ENCODE measurements at places on chromosomes 1 and 21.

GRCh38 chr1:145963265-145964019 is 933 bp downstream of the ANKRD34A start:
- no peak for DNase-seq

- DNase-seq: no peak
Measured at GRCh38 chr1:92037400-92037799, 7.6 kb downstream of the EPHX4 start.

DNA sequence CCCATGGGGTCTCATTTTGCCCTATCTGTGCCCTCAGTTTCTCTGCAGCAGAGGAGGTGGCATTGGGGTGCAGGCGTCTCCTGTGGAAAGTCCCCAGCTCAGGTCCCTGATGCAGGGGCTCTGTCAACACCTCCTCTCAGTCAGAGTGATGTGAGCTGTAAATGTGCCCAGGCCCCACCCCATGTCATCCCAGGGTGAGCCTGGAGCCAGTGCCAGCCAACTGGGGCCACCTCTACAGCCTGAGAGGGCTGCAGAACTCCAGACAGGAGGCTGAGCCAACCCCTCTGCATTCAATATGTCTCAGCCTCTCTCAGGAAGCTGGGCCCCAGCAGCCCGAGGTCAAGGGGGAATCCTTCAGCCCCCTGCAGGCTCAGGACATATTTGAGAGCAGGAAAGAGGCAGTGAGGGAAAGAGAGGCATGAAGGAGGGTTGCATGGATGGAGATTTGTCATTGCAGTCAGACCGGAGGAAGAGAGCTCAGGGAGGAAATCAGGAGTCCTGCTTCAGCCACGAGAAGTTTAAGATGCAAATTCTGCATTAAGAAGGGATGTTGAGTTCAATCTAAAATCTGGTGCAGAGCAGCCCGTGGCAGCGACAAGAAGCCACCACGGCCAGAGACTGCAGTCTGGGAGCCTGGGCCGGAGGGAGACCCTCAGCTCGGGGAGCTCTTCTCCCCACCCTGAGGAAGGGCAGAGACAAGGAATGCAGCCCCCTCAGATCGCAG is 288.2 kb upstream of the VAMP3 start:
- DNase-seq: no peak

- DNase-seq: no peak
Measured at GRCh38 chr1:216437603-216438002, 14.4 kb upstream of the USH2A start.

DNA sequence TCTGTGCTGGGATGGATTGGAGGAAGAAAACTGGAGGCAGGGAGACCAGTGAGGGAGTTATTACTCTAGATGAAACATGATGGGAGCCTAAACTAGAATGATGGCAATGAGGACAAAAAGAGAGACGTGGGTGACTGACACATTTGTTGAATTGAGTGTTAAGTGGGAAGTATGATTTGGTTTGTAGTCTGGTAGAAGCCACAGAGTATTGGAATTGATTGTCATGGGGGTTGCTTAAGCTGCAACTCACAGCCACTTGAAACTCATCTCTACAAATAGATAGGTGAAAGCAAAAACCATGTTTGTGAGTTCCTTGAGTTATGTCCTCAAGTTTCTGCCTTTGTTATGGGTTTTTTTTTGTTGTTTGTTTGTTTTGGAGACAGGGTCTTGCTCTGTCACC is 28.4 kb downstream of the FABP3 start:
- no peak for DNase-seq

DNA sequence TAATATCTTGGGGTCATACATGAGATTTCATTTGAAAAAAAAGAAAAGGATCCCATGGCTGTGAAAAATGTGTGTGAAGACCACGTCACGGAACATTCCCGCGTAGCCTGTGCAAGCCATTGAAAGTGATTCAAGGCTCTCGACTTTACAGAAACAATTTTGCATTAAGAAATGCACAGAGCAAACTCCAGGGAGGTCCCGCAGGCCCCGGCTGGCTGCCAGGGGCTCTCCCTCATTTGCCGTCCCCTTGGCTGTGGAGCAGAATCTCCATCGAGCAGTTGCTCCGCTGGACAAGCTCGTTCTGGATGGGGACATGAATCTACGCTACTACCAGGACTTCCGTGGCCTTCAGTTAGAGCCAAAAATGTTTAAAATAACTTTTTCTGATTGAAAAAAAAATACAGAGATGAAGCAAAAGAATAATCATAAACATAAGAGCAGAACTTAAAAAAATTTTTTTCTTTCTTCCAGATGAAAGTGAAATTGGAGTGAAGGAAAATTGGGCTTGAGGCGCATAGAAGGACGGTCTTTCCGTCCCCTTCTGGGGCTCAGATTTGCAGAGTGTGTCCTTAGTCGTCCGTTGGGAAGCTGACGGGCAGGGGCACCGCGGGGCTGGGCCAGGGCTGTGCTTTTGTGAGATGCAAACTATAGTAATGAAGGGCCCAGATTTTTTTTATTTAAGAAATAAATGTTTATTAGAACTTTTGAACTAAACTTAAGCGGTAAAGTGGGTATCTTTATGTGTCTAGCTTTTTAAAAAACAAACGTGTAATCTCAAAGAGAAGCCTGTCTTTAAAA is 68.1 kb upstream of the ARHGEF16 start:
- no peak for DNase-seq

All from activated T-cell treated with anti-CD3 and anti-CD28 coated beads for 48 hours (primary cell).